CMK (cell line): ENCODE measurements at places on chromosomes 6 and 20.

- DNase-seq, result no peak
These were observed 44.1 kb downstream of the SNX9 start for GRCh38 chr6:157867155-157867559.

GRCh38 chr6:151436802-151437201 lies 15.1 kb downstream of the RMND1 start:
- no peak for DNase-seq

DNA sequence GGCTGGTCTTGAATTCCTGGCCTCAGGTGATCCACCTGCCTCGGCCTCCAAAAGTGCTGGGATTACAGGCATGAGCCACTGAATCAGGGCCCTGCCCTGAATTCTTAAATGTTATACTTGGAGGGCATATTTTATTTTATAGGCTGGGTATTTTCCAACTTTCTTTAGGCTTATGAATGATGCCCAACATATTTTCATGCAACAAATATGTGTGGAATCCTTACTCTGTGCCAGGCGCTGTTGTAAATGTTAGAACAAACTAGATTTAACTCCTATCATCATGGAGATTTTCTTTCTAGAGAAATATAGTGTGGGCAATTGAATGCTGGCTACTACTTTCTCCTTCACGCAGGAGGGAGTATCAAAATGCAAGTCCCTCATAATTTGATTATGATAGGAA lies 71.2 kb downstream of the SAMD5 start:
- DNase-seq, result no peak

- no peak for DNase-seq
These were observed 166.2 kb upstream of the CHD6 start for GRCh38 chr20:41784209-41784958.

DNA sequence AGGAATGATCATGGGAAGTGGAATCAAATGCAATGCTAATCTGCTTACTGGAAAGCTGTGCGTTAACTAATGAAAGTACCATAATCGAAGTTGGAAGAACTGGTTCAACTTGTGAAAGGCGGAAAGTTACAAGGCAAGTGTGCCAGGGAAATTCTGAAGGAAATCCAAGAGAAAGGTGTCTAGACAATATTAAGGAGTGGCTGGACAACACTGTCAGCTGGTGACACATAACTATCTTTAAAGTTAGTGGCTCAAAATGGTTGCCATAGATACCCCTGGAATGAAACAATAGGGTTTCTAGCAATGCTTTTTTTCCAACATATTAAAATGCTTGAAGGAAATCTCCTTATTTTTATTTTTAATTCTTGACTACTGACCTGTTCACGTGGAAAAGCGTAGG lies 90.4 kb downstream of the BMP2 start:
- DNase-seq, result no peak

GRCh38 chr20:13991311-13991710 lies 897 bp upstream of the SEL1L2 start:
- no peak for DNase-seq

GRCh38 chr6:138765896-138766655 lies 7.5 kb upstream of the CCDC28A start:
- DNase-seq, result no peak

GRCh38 chr20:44302736-44303135 lies 8.3 kb downstream of the FITM2 start:
- no peak for DNase-seq

GRCh38 chr6:105624021-105624420 lies 221.1 kb upstream of the PREP start:
- no peak for DNase-seq

DNA sequence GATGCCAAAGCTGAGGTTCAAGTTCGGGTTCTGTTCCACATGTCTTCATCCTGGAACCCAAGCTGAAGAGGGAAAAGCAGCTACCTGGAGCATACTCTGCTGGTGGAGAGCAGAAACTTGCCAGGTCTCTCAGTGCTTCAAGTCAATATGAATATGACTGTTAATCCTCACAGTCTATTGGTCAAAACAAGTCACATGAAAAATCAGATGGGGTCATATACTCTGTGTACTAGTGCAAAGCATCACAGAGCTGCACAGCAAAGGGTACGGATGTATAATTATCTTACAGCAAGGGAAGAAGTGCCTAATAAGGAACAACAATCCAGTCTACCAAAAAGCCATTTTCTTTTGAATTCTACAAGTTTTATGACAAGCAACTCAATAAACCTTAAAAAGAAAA lies 11.6 kb downstream of the NCOA7 start:
- no peak for DNase-seq

DNA sequence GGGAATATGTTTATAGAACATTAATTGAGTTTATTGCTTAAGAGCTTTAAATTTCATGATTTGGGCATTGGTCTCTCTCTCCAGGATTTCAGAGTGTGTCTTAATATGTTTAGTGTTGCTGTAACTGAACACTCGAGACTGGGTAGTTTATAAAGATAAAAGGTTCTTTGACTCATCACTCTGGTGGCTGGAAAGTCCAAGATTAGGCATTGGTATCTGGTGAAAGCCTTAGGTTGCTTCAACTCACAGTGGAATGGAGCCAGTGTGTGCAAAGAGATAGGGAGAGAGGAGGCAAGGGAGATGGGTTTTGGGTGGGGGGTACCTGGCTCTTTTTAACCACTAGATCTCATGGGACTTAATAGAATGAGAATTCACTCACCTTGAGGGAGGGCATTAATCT lies 35.6 kb upstream of the DTNBP1 start:
- no peak for DNase-seq

GRCh38 chr6:46734867-46735719 lies at the start of gene PLA2G7:
TSS of gene PLA2G7 (minus strand) at chr6:46735375. CDS start at chr6:46722891, 12,484 bp downstream.
- DNase-seq, result no peak

DNA sequence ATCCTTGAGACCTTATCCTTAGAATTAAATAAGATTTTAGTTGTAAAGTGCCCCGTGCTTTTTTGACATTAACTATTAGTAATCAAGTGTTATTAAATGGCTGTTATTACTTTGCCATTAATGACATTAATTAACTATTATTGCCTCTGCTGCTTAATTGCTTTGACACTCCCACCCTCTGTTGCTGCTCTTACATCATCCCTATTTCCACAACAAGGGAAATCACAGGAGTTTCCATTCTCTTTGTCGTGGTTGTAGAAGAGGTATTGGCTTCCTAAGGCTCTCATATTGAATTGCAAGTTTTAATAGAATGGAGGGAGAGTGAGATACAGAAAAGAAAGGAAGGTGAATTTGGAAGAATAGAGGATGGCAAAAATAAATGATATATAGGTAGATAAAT lies 545.8 kb downstream of the MMUT start:
- no peak for DNase-seq

DNA sequence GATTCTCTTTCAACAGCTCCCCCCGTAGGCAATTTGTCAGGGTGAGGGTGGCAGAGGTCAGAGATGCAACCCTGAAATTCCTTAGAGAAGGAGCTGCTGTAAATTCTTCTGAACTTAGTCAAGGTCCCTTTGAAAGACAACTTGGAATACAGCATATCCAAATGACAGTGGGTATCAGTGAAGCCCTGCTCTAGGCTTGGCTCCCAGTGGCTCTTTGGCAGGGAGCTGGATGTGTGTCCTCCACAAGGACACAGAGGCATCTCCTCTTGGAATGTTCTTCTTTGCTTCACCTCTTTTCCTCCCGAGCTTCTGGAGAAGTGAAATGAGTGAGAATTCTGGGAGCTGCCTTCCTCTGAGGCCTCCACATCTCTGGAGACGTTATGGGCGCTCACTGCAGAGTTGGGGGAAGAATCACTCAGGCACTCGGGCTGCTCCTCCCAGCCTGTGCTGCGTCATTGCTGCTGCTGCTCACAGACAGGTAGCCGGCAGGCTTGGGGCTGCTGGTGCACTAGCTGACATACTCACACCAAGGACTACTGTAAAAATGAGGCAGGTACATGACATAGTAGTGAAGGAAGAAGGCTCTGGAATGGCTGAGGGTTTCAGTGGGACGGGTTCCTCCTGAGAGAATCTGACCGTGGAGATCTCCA lies 34.1 kb downstream of the DYNLT1 start:
- no peak for DNase-seq

- DNase-seq, result no peak
These were observed 697.2 kb upstream of the AGPAT4 start for GRCh38 chr6:161971043-161971442.

GRCh38 chr6:137761072-137761471 lies 106.0 kb upstream of the TNFAIP3 start:
- no peak for DNase-seq
